ENCODE measurements at places on chromosomes 5 and 9.
A peak's percentile ranks its signal among the peaks of the same experiment; 100 is the strongest.

- DNase-seq, result no peak
These were observed 46.3 kb downstream of the FSTL4 start for GRCh38 chr5:133565993-133566392.

GRCh38 chr9:77927265-77927664, 104.3 kb downstream of the GNAQ start:
- no peak for DNase-seq

DNA sequence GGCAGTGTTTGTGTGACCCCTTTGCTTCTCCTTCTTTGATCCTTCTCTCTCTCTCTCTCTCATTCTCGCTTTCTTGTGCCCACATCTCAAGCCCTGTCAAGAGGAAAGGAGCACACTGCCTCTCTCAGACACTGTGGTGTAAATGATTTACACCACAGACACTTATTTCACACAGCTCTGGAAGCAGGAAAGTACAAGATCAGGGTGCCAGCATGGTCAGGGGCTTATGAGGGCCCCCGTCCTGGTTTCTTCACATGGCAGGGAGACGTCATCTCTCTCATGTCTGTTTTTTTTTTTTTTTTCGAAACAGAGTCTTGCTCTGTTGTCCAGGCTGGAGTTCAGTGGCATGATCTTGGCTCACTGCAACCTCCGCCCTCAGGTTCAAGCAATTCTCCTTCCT, 6.4 kb downstream of the FABP6 start:
- no peak for DNase-seq

GRCh38 chr5:154087260-154087659, 48.5 kb downstream of the MFAP3 start:
- no peak for DNase-seq

GRCh38 chr9:121833061-121833460, 181.6 kb downstream of the DAB2IP start:
- no peak for DNase-seq

DNA sequence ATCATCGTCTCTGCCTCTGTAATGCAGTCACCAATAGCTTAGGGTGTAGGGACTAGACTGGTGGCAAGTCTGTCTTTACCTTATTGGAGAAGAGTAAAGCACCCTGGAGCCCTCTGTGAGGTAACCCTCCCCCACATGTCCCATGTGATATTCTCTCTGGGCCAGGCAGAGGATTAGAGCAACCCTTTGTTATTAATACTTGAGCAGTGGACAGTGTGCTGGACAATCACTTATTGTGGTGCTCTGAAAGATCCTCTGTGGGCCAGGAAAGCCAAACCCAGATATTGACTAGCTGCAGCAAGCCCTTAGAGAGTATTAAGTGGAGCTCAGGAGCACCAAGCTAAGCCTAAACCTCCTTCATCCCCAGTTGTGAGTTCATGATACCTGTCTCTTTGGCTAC, 139.7 kb upstream of the RUSC2 start:
- no peak for DNase-seq

DNA sequence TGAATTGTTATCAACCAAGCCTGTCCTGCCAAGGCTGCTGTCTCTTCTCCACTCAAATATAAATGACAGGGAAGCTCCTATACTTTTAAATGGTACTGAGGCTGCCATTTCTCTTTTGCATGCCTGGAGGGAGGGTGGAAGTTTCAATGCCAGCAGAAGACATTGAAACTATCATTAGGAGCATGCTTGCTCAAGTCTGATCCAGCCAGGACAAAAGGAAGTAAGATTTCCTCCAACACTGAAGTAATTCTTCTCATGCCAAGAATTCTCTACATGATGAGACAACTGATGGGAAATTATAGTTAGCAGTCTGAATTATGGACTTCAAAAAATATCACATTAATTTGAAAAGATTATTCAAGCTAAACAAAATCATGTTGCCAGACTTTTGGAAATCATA, 5.4 kb downstream of the SPINK6 start:
- DNase-seq, result no peak

GRCh38 chr9:113993838-113994540, 84.1 kb downstream of the AMBP start:
- peak; percentile 31 for DNase-seq

DNA sequence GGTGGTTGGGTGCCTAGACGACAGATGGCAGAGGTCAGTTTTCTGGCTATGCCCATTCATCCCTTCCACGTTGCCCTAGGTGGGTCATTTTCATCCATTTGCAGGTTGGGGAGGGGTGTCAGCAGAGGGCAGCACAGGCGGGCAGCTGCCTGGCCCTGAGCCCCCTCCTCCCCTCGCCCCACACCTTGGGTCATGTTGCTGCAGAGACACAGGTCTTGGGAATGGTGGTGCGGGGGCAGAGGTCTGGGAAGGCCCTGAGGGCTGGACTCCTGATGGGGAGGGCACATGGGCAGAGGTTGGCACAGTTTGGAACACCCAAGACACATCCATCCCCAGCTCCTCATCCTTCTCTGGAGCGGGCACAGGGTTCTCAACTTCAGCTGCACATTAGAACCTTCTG, 103.2 kb upstream of the LMX1B start:
- DNase-seq, result no peak

GRCh38 chr9:128911529-128912035, 9.2 kb upstream of the PHYHD1 start:
- DNase-seq, result no peak

DNA sequence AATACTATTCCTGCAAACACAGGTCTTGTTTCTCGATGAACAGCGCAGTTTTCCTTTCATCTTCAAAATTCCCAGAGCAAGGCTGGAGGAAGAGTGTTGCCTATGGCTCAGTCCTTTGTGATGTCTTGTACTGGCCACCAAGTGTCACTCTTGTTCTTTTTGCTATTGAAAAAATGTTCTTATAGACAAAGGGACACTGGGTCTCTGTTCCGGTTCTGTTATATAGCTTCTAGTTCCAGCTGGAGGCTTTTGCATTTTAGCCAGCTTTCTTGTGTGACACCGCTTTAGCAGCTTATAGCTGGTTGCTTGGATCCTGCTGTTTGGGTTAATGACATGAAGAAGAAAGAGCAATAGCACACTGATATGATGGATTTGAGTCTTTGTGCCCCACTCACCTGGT, 343.7 kb upstream of the KCNN2 start:
- no peak for DNase-seq

- no peak for DNase-seq
These were observed 354.5 kb upstream of the IZUMO3 start for GRCh38 chr9:24900179-24900578.

DNA sequence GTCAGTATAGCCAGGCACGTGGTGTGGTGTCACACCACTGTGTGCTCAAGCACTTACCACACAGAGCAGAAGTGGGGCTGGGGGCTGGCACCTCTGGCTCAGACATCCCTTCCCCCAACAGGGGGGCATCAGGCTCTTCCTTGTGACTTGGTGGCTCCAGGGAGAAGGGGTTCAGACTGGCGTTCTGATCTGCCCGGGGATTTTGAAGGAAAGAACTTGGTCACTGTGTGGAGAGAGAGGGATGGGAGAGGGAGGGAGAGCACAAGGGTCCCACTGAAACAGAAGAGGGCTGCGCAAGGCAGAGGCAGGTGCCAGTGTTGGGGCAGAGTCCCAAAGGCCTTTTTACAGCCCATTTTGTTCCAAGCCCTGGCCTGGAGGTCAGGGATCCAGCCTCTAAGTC, 109.7 kb upstream of the ALDH1B1 start:
- DNase-seq, result no peak

GRCh38 chr9:78962156-78962555, 609.6 kb upstream of the TLE4 start:
- no peak for DNase-seq

- no peak for DNase-seq
These were observed 992 bp downstream of the SH2D3C start for GRCh38 chr9:127777368-127777980.

- no peak for DNase-seq
These were observed 70.4 kb downstream of the TRPM6 start for GRCh38 chr9:74817281-74817810.

- DNase-seq, result no peak
These were observed 159.9 kb upstream of the FBXL17 start for GRCh38 chr5:108541836-108542235.

DNA sequence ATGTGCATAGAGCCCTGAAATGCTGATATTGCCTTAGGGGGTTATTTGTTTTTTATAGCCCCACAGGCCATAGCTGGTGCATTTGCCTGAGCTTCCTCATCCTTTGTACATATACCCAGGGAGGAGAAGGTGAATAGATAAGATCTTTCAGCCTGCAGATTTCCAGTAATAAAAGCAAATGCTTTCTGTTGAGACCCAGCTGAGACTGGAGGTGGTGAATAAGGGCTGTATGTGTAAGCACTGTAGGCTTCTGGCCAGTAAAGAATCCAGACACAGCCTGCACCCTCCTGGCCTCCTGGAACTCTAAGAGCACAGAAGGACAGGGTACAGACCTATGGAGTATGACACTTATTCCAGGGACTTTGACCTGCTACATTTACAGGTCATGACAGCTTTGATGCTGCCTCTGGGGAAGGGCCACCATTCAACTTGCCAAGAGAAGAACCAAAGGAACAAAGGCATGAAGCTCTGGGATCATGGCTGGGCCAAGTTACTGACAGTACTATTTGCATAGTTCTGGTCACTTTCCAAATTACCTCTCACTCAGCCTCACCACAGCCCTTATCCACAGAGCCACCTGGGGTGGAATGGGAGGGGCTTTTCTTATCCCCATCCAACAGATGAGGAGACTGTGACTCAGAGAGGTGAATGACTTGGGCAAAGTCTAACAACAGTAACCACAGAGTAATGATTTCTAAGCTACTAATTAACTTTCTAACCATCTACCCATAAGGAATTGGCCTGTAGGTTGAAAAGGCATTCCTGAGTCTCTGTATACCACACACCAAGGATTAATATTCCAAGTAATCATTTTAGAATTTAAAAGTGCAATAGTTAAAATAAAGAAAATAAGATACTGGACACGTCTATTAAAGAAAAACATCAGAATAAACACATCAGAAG, 604.5 kb upstream of the KLF4 start:
- DNase-seq, result no peak

GRCh38 chr5:72383726-72384125, 63.6 kb downstream of the PTCD2 start:
- no peak for DNase-seq

DNA sequence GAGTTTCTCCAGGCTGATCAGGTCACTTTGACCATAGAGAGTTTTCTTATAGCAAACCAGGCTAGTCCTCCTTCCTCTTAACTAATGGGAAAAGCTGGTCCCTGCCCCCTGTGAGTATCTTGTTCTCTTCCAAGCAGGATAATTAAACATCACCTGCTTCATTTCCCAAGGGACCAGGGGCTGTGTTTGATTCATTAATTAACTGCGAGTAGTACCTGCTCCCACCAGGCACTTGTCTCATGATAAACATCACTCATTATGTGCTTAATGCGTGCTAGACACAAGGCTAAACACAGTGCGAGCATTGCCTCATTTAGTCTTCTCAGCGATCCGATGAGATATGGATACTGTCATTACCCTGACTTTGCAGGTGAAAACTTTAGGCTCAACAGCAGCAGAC, 1.7 kb upstream of the FAM163B start:
- no peak for DNase-seq

DNA sequence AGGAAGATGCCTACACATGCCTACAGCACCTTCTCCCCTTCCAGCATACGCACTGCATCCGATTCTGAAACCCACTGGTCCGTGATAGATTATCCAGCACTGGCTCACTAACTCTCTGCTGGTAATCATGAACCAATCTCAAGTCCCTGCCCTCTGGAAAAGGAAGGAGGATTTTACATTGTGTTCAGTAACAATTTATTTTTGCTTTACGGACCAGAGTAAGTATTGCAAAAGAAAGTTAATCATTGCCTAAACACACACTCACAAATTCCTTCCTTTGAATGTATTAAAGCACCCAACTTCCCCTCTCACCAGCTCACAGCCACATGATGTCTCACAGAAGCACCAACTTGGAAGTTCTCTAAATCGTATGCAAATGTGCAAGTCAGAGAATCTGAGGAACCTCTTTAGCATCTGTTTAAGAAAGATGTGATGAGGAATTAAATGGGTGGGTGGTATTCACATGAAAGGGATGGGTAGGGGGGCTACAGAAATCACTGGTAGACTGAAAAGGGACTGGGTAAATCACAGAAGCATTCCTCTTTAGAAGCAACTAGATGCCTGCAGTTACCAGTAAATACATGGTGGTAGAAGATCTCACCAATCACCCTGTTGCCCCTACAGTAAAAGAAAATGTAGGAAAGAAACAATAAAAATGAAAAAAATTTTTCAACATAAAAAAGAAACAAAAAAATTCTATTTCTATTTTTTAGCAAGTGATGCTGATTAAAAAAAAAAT, 8.4 kb downstream of the GNAQ start:
- no peak for DNase-seq

DNA sequence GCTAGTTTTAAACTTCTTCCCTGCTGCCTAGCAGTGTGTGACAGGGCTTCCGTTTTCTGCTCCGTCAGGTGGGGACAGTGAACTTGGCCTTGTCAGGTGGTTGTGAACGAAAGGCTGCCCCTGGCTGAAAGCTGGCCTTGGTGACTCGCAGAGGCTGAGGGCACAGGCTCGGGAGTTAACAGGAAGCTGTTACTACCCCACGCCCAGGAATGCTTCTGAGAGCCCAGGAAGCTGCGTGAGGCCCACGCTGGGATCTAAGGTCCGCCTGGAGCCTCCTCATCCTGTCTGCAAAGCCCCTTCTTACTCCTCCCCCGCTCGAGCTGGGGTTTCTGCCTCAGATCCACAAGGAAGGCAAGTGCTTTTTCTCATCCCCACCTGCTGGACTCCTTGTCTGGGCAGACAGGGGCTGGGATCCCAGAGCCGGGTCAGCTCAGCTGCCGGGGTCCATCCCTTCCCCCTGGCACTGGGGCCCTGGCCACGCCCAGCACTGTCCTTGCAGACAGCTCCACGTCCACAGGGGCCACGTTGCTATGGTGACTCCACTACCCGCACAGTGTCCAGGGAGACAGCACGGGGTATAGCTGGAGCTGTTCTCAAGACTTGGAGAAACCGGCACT, 124.7 kb upstream of the TBC1D2 start:
- peak; percentile 59 for DNase-seq

GRCh38 chr5:82901281-82901888, 175.8 kb downstream of the TMEM167A start:
- DNase-seq, result no peak

GRCh38 chr9:116234081-116234480, 80.5 kb downstream of the PAPPA start:
- DNase-seq, result no peak

DNA sequence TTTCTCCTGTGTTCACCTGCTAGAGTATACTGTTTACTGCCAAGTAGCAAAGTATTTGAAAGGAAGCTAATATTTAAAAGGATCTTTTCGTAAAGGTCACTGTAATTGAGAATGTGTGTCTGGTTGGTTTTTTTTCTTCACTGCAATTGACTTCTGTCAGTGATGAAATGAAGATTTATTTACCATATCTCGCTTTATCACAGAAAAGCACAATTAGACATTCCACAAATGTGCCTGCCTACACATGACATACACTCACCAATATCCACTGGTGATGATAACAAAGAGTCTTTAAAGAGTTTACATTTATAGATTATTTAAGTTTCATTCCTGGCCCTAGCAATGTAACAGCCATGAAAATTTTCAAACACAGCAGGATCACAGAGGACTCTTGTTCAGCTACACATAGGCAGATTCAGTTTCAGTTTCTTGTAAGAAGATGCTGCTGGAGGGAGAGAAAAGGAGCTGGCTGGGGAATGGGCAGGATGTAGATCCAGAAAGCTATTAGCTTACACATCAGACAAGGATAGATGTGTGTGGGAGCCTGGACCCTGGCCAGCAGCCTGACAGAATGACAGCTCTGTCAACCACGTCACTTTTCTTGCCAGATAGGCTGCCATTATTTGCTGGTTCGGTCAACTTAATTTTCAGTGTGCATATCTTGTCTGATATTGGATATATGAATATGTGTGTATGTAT, 104.0 kb downstream of the GDNF start:
- DNase-seq, result no peak

GRCh38 chr9:34169125-34169524, 9.7 kb upstream of the UBAP1 start:
- DNase-seq, result no peak
